ENCODE measurements at places on chromosomes 1 and 21. TPM values are rescaled to one million over a fixed set of nuclear protein-coding genes. Genes with fewer than 3 reads are reported as not detected.

GRCh38 chr21:42332557-42333317, 17.5 kb upstream of the TFF3 start:
- no peak for DNase-seq

- no peak for DNase-seq
Observed at GRCh38 chr1:170840371-170840770, 95.0 kb upstream of the MROH9 start.

Gene LRRC38
- total RNA-seq = not detected

DNA sequence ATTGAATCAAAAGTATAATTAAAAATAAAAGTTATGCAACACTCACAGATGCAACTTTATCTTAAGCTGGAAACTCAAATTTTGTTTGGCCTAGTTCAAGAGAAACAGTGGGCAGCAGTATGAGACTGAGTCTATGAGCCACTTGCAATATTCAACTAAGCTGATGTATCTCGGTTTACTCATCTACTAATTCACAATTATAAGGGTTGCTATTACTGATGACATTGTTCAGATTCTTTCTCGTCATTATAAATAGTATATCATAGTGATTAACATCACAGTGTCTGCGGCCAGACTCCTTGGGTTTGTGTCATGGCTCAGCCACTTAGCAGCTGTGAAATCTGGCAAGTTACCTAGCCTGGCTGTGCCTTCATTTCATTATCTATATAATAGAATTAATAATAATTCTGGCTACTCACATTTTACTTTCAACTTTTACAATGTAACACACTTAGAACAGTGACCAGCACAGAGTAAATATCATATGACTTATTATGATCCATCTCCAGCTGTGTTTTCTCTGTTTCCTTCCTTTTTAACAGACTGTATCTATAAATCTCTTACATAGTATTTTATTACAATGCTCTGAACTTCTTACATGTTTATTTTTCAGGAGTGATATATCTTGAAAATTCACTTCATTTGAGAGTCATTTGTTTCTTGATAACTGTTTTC, 194.3 kb upstream of the RGS18 start:
- no peak for DNase-seq

GRCh38 chr1:232223183-232223708, 406.7 kb downstream of the SIPA1L2 start:
- no peak for DNase-seq

DNA sequence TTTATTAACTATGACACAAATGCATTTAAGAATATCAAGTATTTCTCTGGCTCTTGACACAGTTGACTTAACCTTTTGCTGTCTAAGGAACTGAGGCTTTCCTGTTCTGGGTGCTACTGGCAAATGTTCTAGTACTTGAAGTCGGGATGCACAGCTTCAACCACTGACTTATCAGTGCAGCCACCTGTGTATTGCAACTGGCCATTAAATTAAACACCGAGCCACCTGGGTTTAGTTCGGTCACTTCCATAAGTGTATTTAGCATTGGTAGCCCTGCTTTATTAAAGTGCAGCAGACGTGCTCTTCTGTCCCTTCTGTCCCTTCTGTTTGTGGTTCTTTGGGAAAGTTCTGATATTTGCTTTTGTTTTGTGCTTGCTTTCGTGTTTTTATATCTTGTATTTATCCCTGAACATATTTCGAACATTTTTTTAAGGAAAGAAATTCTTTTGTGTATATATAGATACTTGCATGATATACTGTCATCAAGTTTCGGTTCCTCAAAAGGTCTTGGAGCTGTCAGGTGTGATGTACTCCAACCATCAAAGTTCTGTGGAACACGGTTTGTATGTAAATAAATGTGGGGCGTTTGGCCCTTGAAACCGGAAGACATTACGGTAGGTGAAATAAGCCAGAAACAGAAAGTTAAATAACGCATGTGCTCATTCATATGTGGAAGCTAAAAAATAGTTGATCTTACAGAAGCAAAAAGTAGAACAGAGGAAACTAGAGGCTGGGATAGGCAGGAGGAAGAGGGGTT, 297.9 kb upstream of the GREM2 start:
- DNase-seq = no peak

Measured in occipital lobe (tissue), 3 donors.